ENCODE measurements at places on chromosomes 2 and 18.

DNA sequence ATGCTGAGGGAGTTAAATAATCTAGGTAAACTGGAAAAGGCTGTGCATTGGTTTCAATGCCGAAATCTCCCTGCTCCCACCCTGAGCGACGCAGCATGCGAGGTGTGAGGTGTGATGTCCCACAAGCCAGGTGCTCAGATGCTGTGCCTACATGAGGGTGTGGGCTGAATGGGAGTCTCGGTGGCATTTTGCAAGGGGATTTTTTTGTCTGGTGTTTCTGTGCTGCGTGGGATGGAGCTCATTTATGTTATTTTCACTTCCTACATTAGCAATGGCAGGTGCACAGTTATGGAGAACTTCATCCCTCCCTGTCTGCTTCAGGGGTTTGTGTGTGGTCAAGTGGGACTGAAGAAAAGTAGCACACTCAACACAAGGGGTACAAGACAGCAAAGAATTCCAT, 110.2 kb upstream of the CCDC68 start:
- DNase-seq: no peak

- DNase-seq: no peak
Measured at GRCh38 chr2:144201126-144201525, 318.8 kb downstream of the ZEB2 start.

GRCh38 chr2:60498816-60499429, 54.5 kb downstream of the BCL11A start:
- no peak for DNase-seq

DNA sequence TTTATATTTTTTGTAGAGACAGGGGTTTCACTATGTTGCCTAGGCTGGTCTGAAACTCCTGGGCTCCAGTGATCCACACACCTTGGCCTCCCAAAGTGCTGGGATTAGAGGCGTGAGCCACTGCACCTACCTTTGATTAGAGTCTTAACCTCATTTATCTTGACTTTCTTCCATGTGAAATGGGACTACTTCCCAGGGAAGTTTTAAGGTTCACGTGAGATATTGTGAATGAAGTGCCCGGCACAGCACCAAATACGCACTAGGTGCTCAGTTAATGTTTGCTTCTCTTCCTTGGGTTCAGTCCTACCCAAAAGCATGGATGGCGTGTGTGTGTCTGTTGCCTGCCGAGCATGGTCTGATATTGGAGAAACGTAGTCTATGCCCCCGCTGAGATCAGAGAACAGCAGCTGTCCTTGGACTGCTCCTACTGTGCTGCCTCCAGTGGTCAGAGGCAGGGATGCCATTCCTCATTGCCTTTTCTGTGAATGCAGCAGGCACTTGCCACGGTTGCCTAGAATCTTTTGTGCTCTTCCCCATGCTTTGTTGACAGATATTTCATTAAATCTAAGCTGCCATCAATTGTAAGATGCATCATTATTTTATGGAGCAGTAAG, 12.3 kb upstream of the TFCP2L1 start:
- no peak for DNase-seq

DNA sequence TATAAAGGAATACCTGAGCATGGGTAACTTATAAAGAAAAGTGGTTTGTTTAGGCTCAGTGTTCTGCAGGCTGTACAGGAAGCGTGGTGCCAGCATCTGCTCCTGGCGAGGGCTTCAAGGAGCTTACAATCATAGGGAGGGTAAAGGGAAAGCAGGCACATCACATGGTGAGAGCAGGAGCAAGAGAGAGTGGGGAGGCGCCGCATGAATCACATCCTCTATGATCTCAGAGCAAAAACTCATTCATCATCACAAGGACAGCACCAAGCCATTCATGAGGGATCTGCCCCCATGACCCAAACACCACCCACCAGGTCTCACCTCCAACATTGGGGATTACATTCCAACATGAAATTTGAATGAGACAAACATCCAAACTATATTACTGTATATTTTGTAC, 32.5 kb downstream of the R3HDM1 start:
- DNase-seq: no peak

GRCh38 chr2:178114462-178114861, 2.2 kb downstream of the RBM45 start:
- DNase-seq: no peak

DNA sequence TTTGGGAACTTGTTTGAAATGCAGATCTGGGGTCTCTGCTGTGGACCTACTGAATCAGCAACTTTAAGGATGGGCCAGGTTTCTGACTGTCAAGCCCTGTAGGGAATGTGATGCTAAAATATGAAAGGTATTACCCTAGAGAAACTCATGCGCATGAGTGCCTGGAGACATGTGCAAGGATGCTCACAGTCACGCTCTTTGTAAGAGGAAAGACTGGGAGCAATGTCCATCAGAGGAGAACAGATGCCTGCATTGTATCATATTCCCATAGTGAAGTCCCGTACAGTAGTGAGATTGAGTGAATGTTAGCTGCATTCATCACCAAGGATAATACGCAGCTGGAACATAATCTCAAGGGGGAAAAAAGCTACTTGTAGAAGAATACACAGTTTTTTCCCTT, 14.1 kb downstream of the ZNF407 start:
- DNase-seq: no peak

DNA sequence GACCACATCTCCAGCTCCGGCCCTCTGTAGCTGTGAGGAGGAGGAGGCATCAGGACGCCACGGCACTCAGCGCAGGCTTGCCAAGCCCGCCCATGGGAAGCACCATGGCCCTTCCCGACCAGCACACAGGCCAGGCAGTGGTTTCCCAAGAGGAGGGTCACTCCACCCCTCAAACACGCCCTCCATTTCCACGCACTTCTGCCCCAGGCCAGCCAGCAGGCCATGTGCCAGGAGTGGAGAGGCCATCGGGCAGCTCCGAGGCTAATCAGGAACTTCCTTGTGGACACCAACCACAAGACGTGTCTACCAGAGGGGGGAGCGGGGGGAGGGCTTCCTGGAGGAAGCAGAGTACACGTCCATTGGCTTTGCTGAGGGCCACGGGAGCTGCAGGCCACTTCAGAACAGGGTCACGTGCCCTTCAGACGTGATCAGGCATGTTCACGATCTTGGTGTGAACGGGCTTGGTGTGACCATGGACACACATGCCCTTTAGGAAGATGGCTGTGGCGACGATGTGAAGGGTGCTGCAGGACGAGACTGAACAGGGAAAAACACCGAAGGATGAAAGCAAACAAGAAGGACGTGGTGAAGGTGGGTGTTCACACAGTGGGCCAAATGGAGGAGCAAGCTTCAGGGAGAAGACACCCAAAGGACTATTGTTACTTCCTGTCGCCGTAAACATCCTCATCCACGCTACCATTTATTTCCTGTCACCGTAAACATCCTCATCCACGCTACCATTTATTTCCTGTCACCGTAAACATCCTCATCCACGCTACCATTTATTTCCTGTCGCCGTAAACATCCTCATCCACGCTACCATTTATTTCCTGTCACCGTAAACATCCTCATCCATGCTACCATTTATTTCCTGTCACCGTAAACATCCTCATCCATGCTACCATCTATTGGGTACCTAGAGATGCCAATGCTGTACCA, 6.5 kb upstream of the MTERF4 start:
- no peak for DNase-seq

- no peak for DNase-seq
Measured at GRCh38 chr2:172109256-172109987, 6.7 kb upstream of the DLX2 start.

- no peak for DNase-seq
Measured at GRCh38 chr2:138974651-138975050, 194.5 kb upstream of the NXPH2 start.

GRCh38 chr2:134739879-134740301, 21.1 kb upstream of the TMEM163 start:
- peak; percentile 89 for DNase-seq

DNA sequence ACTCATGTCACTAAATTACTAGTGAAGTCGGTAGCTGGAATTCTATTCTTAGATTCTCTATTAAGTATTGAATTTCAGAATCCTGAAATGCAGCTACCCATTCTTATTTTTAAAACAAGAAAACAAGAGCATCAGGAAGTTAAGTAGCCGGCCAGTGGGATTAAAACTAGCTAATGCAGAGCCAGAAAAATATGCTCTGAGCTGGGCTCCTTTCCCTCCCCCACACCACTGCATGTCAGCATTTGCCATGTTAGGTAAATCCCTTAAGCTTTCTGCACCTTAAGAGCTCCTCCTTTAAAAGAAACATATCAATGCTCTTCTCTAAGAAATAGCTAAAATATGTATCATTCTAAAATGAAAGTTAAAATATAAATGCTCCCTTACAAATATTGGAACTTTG, 72.2 kb upstream of the MFF start:
- DNase-seq: no peak

GRCh38 chr2:185658750-185659149, 79.9 kb upstream of the FSIP2 start:
- no peak for DNase-seq

DNA sequence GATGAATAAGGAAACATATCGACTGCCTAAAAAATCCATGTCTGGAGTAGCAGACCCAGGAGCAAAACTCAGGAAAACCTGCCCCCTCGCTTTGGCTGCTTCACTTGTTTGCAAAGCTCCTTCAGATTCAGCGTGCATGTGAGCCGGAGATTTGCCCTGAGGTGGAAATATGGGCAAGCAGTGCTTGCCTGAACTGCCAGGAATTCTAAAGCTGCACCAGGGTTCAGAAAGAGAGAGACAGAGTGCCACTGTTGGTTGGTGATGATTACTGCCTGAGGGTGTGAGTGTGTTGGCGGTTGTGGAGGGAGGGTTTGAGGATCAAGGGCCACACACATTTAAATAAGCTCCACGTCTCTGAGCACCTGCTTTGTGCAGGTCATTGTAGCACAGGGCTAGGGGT, 139.6 kb upstream of the RGPD4 start:
- DNase-seq: no peak

DNA sequence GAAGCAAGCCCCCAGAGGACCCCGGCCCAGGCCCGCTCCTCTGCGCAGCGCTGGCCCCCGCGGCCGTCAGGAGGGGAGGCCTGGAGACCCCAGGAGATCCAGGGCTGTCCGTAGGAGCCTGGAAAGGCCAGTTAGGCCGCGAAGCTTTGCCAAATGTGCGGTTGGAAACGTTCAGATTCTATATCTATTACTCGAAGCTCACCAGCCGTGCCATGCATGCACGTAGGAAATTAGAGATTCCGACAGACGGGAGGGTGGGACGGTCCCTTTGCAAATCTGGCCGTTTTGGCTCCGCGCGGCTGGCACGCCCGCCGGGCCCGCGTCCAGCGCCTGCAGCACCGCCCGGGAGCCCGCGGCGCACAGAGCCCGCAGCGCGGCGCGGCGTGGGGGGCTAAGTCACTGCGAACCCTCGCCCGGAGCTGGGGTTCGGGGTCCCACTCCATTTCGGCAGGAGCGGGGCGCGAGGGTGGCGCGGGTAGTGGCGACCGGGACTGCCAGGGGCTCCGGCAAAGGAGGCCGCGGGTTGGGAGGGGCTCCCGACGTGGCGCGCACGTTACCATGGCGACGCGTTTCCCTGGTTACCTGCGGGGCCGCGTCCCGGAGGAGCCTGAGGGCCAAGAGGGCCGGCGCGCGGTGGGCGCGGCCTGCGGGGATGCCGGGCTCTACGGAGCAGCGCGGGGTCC, 488.6 kb upstream of the SMIM21 start:
- no peak for DNase-seq

DNA sequence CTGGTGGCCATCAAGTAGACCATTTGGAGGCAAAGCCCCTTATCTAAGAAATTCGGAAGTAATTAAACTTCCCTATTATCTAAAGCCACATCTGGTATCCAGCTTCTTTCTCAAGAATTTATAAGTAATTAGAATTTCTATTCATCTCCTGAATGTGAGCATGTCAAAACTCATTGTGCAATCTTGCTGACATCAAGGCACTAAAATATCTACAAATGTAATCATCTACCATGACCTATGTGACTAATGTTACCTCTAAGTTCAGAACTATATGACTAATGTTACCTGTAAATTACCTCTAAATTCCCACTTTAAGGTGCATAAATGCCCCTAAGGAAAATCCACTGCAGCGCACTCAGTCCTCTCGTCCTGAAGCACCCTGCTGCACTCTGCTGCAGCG, 773.0 kb downstream of the CPS1 start:
- DNase-seq: no peak

- no peak for DNase-seq
Measured at GRCh38 chr2:240202586-240202985, 62.1 kb upstream of the OTOS start.

GRCh38 chr2:127105656-127106456, 1.1 kb downstream of the BIN1 start:
- DNase-seq: no peak

DNA sequence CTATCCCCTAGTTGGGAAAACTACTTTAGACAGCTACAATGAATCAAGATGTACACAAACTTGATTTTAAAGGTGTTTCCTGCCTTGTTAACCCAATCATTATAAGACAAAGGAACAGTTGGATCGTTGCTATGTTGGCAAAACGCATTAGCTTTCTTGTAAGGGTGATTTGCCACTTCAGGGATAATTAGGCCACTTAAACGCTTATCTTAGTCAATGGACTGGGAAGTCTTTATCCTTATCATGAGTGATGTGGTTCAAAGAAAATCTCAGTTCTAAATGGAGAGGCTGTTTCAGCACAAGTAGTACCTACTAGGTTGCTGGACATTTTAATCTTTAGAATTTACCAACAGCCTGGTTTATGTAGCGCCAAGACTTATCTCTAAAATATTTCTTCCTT, 406.1 kb upstream of the MEX3C start:
- DNase-seq: no peak

- DNase-seq: no peak
Measured at GRCh38 chr18:8051453-8051852, 484.3 kb downstream of the PTPRM start.

- DNase-seq: no peak
Measured at GRCh38 chr2:40403233-40403836, 48.6 kb downstream of the SLC8A1 start.

- no peak for DNase-seq
Measured at GRCh38 chr2:96156926-96157648, 11.8 kb upstream of the DUSP2 start.

GRCh38 chr2:26735097-26735496, 29.0 kb upstream of the SLC35F6 start:
- DNase-seq: no peak

GRCh38 chr2:176079285-176079830, 4.4 kb downstream of the EVX2 start:
- DNase-seq: no peak

DNA sequence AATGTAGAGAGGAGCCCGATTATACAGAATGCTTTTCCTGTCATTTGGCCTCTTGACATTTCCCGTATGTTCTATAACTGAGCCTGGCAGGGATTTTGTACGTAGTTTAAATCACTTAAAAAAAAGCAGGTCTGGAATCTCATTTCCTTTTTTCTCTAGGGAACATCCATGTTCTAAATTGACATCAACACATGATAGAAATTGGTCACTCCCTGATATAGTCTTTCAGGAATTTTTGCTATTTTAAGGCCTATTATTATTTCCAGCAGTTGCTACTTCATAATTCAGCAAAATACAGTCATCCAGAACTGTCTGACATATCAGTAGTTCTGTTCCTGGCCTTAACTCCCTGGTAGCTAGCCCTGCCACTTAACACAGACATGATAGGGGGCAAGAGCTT, 565.7 kb upstream of the ZEB2 start:
- DNase-seq: no peak

DNA sequence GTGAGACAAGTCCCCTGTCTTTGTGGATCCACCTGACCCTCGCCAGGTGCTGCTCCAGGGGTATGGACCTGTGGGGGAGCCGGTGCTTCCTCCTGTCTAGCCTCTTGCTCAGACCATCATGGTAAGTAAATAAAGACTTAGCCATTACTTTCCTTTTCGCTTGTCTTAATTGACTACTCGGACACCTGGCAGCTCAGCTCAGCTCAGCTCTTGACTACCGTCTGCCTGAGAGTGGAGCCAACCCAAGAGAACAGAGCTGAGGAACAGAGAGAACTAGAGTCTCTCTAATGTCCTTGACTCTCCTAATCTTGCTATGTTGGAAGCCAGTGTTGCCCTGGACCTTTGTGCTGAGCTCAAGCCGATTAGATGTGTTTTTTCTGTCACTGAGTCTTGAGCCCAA, 170.3 kb upstream of the CXCR4 start:
- no peak for DNase-seq

All from SIG-M5 (cell line).